Posterior vena cava (tissue), 2 donors: ENCODE measurements at places on chromosomes 7 and 10. TPM values are rescaled to one million over a fixed set of nuclear protein-coding genes. Genes with fewer than 3 reads are reported as not detected.

GRCh38 chr7:35967366-35968139 is 166.7 kb downstream of the SEPTIN7 start:
- peak; percentile 75 for DNase-seq

DNA sequence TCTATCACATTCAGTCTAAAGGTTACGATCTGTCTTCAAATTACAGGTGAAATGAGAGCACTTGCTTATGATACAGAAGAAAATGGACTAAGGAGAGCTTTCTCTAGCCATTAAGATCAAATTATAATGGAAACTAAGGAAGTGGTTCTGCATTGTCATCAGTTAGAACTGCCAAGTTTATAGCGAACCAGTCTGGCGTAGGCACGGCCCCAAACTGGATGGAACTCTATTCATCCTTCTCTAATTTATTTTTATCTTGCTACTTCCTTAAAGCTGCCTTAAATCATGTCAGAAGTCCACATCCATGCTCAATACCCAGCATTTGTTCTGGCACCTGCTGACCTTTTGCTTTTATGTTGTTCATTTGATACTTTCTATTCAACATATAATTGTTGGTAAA is 63.7 kb upstream of the APBB1IP start:
- peak; percentile 83 for DNase-seq

DNA sequence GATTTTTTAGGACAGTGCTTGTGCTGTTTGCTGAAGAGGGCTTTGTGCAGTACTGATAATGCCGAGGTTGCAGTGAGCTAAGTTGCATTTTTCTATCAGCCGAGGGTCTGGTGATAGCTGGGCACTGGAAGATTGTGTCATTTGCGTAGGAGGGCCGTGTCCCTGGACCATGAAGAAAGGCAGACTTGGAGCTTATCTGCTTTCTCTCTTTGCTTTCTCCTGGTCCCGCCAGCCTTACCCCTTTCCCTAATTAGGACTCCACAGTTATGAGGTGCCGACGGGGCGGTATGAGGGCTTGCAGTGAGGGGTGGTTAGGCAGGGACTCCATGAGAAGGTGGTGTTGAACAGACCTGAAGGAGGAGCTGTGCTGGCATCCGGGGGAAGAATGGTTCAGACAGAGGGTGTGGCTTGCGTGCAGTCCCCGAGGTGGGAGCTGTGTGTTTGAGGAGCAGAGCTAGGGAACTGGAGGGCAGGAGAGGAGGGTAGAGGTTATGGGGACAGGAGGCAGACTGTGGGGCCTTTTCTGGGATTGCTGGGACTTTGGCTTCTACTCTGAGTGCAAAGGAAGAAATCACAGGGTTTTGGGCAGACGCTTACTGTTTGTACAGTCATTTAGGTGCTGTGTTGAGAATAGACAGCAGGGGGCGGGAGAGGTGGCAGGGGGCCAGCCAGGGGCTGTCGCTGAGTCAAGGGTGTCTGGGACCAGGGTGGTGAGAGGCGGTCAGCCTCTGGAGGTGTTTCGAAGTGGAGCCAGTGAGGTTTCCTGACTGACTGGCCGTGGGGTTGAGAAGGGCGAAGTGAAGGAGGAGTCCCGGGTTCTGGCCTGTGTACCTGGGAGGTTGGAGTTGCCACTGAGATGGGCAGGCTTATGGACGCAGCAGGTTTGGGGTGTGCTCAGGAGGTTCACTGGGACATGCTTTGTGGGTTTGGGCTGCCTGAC is 43.4 kb downstream of the PRF1 start:
- peak; percentile 82 for DNase-seq

DNA sequence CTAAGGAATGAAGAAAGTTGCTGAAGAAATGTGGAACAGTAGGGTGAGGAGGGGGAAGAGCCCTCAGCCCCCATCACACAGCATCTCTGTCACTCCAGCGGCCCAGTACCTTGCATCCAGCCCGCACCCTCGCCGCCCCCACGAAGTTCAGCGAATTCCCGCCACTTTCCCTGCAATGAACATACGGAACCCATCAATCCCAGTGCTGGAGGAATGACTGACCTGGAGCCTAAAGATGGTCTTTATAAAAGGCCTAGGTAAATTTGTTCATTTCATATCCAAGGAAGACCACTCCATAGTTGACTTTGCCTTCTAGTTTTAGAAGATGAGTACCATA is 779 bp upstream of the KIF5B start:
- no peak for DNase-seq

DNA sequence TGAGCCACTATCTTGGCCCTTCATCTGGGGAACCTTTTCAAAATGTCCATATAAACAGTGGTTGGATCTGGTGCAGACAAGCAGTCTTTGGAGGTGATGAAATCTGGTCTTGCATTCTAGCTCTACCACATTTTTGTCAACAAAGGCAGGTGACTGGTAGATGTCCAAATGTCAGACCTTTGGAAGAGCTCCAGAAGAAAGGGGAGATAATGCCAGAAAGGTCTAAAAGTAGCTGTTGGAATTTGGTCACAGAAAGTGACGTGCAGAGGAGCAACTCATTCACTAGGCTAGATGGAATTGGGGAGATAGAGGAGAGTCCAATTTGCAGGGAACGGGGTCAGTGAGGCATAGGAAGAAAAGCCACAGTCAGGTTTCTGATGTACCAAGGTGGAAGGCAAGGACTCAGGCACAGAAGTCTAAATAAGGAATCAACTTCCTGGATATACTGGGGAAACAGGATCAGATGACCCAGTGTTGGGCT is 36.4 kb upstream of the WAC start:
- DNase-seq: no peak

DNA sequence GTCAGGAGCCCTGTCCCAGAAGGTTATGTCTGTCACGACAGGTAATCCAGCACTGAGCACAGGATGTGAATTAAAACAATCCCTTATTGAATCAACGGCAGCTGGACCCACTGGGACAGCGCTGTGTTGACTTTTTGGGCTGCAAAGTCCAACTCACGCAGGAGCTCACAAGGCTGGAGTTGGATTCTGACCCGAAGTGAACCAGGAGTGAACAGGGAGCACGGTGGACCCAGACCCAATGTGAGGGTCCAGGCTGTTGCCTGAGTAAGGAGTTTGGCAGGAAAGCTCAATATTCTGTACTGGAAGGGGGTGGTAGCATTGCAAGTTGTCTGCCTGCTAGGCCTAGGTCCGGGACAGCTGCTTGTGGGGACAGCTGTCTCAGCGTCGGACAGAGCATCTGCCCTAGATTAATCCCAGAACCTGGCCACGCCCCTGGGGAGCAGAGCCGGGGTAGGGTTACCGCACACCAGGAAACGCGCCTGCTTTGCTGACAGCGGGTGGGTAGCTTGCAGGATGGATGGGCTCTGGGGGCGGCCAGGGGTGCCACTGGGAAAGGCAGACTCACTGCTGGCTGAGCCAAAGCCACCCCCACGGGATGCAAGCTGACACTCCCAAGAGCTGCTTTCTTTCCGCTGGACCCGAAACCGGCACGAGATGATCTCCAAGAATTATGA is 24.0 kb downstream of the COL26A1 start:
- DNase-seq: no peak

- DNase-seq: no peak
Observed at GRCh38 chr7:111232249-111233084, 141.5 kb downstream of the LRRN3 start.

- no peak for DNase-seq
Observed at GRCh38 chr7:81492910-81493309, 276.9 kb downstream of the HGF start.

- DNase-seq: no peak
Observed at GRCh38 chr7:77537136-77537777, at the start of gene PTPN12. TSS of gene PTPN12 (plus strand) at chr7:77537295. CDS start at chr7:77537547, 252 bp downstream.

- no peak for DNase-seq
Observed at GRCh38 chr10:119406137-119406536, 136.4 kb downstream of the RGS10 start.

GRCh38 chr10:65313406-65313805 is 1612.4 kb upstream of the LRRTM3 start:
- DNase-seq: no peak

GRCh38 chr7:132078891-132079735 is 497.2 kb downstream of the PLXNA4 start:
- DNase-seq: no peak

DNA sequence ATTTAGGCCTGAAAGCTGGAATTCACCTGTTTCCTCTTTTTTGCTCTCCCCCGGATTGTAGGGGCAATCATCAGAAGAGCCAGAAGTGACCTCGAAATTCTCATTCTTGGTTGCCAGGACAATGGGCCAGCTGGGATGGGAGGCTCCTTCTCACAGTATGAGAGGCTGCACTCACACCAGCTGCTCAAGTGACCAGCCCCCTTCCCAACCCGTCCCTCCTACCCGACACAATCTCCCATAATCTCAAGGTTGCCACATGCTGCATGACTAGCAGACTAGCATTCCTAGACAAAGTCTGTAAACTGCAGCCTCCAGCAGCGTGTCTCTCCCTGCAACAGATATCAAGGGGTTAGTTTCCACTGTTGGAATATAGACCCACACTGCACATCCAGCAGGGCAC is 110.3 kb downstream of the C1GALT1 start:
- peak; percentile 58 for DNase-seq

GRCh38 chr10:104424719-104425118 is 71.1 kb downstream of the CFAP58 start:
- no peak for DNase-seq

- DNase-seq: peak; percentile 93
Observed at GRCh38 chr7:128940494-128941322, 3.0 kb downstream of the IRF5 start.

GRCh38 chr7:87216701-87217508 is 2.6 kb downstream of the TMEM243 start:
- no peak for DNase-seq

- no peak for DNase-seq
Observed at GRCh38 chr10:72459301-72459700, 104.6 kb upstream of the DNAJB12 start.

DNA sequence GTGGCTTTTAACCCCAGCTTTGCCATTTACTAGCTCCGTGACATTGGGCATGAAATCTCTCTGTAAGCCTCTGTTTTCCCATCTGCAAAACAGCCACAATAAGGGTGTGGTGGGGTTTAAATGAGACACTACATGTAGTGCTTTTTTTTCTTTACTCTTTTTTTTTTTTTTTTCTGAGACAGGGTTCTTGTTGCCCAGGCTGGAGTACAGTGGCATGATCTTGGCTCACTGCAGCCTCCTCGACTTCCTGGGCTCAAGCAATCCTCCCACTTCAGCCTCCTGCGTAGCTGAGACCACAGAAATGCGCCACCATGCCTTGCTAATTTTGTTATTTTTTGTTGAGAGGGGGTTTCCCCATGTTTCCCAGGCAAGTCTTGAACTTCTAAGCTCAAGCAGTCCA is 8.3 kb upstream of the DENND10 start:
- DNase-seq: no peak

DNA sequence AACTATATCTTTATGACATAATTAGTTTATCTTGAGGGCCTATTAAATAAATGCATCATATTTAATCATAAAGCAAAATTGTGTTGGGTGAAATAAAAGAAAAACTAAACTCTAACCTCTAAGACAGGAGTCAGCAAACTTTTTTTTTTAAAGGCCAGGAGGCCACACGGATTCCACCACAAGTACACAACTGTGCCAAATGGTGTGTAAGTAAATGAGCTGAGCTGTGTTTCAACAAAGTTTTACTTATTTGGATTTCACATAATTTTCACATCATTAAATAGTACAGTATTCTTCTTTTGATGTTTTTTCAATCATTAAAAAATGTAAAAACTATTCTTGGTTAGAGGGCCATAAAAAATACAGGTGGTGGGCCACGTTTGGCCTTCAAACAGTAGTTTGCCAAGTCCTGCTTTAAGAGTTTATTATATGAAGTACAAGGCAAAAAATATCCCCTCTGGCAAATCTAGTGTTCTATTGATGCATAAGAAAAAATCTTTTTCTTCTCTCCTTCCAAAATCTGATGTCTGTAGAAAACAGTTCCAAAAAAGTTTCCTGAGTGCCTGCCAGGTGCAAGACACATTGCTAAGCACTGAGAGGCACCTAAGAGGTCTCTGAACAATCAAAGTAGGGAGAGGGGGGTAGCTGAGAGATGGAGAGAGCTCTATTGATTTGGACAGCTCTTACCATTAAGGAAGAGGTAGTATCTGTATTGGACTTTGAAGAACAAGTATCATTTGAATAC is 26.5 kb upstream of the SPOCK2 start:
- DNase-seq: no peak

GRCh38 chr10:72243822-72244437 is 27.9 kb upstream of the ASCC1 start:
- DNase-seq: peak; percentile 89

- no peak for DNase-seq
Observed at GRCh38 chr10:130968964-130969363, 342.6 kb downstream of the TCERG1L start.

DNA sequence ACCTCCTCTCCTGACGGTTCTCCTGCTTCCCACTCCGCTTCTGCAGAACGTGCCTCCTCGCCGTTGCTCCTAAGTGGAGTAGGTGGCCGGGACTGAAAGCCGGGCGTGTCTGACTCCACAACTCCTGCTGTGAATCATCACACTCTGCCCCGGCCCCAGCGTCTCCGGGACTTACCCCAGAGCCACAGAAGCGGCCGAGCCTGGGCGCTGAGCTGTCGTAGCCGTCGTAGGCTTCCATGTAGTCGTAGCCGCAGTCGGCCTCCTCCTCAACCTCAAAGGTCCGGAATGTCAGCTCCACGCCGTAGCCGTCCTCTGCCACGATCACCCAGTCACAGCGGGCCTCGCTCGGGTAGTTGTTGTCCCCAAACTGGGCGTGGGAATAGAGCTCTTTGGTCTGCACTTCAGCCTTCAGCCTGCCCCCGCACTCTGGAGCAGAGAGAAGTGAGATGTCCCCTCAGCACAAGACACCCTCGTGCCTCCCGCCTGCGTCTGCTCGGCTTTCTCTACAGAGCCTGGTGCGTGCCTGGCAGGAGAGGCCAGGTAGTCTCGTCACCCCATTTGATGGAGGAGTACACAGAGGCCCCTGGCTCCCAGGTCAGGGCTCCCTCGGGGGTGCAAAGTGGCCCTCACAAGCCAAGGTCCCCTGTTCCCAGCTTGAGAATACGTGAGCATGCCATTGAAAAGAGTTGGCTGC is 11.2 kb upstream of the OPALIN start:
- DNase-seq: no peak

The PHF14 gene
- total RNA-seq: 32.7 TPM

The CWF19L1 gene
- total RNA-seq: 13.0 TPM

The MASTL gene
- 9.6 TPM for total RNA-seq

The GPNMB gene
- total RNA-seq: 297 TPM

The SEMA3C gene
- 89.3 TPM for total RNA-seq

The TMED4 gene
- 52.5 TPM for total RNA-seq

The RASA4 gene
- 47.9 TPM for total RNA-seq

The CYP17A1 gene
- not detected for total RNA-seq

The ADO gene
- total RNA-seq: 20.7 TPM

The DKK1 gene
- 8.1 TPM for total RNA-seq

The CCDC136 gene
- total RNA-seq: 23.1 TPM

The PUS7 gene
- total RNA-seq: 11.3 TPM

The BMPR1A gene
- 75.8 TPM for total RNA-seq

The CACNB2 gene
- 21.6 TPM for total RNA-seq

The GHRHR gene
- total RNA-seq: 1.2 TPM
